Tibial artery (tissue), 4 donors: ENCODE measurements at places on chromosomes 13 and 19.

DNA sequence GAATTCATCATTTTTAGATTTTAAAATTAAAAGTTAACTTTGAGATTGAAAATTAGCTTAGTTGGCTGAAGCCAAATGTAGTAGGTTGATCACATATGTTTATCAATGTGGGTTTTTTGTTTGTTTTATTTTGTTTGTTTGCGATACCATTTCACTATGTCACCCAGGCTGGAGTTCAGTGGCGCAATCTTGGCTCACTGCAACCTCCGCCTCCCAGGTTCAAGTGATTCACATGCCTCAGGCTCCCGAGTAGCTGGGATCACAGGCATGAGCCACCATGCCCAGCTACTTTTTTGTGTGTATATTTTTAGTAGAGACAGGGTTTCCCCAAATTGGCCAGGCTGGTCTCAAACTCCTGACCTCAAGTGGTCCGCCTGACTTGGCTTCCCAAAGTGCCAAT lies 665.7 kb upstream of the SLC10A2 start:
- no peak for DNase-seq

DNA sequence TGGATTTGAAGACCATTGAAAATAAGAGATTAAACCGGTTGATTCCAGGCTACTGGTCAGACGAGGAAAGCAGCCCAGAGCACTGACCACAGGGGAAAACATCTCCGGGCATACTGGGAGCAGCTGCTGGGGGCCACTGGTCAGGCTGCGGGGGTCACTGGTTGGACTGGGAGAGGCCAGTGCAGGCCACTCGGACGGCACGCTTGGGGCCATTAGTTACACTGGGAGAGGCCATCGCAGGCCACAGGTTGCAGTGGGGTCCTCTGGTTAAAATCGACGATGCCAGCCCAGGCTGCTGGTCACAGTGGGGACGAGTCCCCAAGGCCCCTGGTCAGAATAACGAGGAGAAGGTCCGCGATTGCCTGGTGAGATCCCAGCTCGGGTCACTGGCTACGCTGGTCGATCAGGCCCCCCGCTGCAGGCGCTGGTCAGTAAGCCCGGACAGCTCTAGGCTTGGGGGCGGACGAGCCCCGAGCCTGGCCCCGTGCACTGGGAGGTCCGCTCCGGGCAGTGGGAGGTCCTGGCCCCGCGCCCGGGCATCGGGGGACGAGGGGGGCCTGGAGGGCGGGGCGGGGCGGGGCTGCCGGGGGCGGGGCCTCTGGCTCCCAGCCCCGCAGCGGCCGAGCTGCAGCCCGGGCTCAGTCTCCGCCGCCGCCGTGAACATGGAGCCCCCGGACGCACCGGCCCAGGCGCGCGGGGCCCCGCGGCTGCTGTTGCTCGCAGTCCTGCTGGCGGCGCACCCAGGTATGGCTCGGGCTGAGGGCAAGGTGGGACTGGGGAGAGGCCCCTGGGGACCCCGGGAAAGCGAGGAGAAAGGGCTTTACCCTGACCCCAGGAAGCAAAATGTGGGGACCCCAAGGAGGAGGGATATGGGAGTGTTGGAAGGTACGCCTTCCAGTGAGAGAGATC lies at the start of gene BCAM:
Gene BCAM, plus strand, starts transcription at position 641 of the 909 bp plus-strand sequence. Its CDS starts 22 bp downstream, at position 663.
- peak; percentile 67 for DNase-seq

GRCh38 chr13:51823359-51823758 lies 19.4 kb upstream of the DHRS12 start:
- DNase-seq, result no peak

DNA sequence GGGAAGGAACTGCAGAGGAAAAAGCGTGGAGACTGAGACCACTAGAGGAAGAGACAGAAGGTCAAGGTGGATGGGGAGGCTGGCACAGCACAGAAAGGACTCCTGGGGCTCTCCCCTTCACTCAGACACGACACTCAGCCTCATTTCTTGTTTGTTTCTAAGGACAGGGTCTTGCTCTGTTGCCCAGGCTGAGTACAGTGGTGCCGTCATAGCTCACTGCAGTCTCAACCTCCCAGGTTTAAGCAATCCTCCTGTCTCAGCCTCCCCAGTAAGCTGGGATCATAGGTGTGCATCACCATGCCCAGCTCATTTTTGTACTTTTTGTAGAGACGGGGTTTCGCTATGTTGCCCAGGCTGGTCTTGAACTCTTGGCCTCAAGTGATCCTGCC lies 11.4 kb upstream of the SEMA6B start:
- no peak for DNase-seq

GRCh38 chr13:29852472-29853054 lies 2.1 kb upstream of the UBL3 start:
- no peak for DNase-seq

DNA sequence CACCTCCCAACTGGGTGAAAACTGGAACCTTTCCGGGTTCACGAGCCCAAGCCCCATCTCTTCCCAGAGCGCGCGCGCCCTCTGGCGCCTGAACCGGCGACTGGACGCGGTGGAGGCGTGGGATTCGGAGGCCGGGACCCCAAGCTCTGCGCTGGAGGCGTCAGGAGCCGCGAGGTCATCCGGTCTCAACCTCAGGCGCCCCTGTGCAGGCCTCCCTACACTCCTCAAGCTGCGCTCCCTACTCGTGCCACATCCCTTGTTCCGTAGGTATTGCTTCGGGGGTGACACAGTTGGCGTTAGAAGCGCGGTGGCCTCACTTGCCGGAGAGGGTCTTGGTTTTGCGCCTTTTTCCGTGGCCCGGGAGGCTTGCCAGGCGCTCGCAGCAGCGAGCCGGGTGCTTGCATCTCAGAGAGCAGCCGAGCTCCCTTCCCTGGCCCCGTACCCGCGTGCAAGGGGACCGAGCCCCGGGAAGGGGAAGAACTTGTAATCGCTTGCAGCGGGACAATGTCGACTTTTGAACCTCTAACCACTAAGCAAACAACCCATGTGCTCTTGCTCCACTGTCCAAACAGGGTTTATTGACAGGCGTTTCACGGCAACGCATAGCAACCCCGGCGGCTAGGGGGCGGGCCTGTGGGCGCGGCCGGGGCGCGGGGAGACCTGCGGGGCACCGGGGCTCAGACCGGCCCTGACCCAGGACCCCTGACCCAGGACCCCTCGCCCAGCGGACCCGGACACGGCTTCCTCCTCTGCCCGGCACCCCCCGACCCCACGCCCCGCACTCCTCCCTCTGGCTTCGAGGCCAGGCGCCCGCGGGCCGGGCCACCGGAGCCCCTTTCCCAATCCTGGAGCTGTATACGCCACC lies 8.5 kb downstream of the CDX2 start:
- no peak for DNase-seq

DNA sequence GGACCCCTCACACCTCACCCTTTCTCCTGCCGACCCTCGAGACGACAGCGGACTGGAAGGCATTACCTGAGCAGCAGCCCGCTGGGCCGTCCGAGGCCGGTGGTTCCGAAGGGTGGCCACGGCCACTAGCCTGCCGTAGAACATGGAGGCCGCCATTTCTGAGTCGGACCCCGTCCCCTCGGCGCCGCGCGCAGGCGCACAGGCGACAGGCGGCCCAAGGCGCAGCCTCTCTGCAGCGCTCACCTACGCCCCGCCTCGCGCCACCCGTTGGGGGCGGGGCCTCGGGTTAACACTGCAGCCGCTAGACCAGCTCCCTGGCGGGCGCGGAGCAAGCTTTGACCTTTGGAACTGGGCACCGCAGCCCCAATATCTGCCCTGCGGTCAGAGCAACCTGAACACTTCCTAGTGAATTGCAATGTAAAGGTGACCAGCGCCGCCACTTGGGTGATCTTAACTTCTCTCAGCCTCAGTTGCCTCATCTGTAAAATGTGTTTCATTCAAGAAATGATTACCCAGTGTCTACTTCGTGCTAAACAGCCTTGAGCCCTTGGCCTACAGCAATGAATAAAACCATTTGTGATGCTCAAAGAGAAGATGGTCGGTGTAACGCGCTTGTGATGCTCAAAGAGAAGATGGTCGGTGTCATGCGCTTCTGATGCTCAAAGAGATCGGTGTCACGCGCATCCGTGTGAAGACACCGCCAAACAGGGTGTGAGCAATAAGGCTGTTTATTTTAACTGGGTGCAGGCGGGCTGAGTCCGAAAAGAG lies at the start of gene SUCLA2:
Gene SUCLA2, minus strand, starts transcription at position 160 of the 768 bp plus-strand sequence. Its CDS starts 4 bp downstream, at position 156.
- peak; percentile 84 for DNase-seq
